Caudate nucleus (tissue), 63 donors: ENCODE measurements at places on chromosomes 12 and 14.

GRCh38 chr12:68224613-68225285, 861 bp downstream of the IL26 start:
- DNase-seq, result no peak

DNA sequence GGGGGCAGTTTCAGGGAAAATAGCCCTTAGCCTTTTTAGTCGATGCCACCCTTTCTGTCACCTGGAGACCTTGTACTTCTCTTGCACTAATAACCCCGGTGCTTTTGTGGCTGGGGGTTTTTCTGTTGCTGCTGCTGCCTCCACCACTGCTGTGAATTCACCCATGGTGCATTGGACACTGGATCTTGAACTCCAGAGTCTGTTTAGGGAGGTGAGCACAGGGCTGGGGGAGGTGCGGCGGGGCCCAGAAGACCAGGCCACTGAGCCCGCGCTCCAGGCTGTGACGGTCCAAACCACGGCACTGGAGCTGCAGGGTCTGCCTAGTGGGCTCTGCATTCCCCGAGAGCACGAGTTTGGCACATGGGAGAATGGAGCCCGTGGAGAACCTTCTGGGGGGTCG, 100.6 kb downstream of the NINJ2 start:
- no peak for DNase-seq

DNA sequence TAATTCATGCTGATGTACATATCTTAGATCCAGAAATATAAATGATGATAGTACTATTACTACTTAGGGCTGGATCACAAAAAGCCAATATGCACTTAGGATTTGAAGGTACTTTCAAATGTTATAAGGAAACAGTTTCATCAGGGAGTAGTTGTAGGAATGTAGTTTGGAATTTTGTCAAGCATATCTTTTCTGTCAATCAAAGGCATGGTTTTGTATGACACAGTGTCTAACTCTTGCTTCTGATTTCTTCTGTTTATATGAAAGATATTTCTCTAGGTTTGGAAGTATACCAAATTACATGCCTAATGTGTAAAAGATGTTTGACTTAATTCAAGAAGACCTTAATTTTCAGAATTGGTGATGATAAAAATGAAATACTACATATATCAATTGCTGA, 135.7 kb downstream of the RAD51B start:
- DNase-seq, result no peak

DNA sequence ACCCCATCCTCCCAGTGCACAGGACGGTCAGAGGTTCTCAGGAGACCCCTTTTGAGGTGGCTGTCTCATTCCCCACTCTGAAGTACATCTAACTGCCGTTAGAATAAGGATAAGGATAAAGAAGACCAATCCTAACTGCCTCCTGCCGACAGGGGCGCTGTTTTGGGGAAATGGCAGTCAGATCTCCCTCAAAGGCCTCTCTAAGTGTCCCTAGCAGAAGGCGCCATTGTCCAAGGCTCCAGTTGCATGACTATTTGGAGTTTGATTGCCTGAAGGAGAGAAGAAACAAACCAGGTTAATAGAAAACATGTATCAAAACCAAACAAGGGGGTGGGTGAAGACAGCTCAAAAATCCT, 29.1 kb upstream of the KLRB1 start:
- no peak for DNase-seq

DNA sequence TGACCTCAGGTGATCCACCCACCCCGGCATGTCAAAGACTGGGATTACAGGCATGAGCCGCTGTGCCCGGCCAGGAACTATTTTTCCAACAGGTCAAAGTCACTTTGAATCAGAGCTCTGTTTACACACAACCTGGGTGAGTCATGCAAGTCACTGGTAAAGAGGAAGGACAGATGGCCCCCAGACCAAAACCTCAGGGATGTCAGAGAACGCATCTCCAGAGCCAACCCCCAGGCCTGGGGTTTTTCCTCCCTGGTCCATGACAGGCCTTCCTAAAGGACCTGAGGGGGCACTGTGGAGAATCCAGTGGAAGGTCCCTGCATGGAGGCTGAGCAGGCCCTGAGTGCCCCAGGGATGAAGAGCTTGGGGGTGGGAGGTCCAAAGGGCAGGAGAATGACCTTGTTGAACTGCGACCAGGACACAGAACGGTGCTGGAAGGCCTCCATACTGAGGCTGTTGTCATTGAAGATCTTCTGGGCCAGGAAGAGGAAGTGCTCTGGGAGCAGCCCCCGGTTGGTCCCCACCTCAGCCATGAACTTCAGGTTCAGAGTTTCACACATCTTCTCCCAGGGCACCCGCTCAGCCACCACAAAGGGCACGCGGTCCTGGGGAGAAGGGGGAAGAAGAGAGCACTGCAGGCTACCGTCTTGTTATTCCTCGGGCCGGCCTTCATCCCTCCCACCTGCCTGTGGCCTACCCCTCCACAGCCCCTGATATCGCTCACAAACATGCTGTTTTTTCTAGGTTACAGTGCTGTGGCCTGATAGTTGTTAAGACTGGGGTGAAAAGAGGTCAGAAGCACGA, 9.1 kb downstream of the STAT6 start:
- no peak for DNase-seq

DNA sequence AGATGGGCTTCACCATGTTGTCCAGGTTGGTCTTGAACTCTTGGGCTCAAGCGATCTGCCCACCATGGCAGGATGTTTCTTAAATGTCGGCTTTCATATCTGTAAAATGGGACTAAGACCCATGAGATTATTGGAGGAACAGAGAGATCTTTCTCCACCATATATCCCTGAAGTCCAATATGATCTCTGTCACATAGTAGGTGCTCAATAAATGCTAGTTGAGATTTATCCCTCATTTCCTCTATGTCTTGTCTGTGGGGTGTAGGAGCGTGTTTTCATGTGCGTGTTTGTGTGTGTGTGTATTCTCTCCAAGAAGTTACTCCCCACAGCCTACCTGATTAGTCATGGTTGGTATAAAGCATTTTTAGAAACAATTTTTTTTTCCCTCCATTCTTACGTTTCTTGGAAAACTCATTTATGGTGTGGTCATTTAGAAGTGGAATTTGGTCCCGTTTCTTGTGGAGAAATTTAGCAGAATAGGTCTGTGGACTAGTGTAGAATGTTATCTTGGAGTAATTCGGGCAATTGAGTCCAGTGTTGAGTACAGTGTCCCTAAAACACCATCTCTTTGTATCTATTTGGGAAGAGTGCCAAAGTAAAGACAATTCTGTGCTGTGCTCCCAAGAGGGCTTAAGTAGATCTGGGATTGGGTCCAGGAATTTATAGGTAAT, 4.3 kb downstream of the STRAP start:
- no peak for DNase-seq

DNA sequence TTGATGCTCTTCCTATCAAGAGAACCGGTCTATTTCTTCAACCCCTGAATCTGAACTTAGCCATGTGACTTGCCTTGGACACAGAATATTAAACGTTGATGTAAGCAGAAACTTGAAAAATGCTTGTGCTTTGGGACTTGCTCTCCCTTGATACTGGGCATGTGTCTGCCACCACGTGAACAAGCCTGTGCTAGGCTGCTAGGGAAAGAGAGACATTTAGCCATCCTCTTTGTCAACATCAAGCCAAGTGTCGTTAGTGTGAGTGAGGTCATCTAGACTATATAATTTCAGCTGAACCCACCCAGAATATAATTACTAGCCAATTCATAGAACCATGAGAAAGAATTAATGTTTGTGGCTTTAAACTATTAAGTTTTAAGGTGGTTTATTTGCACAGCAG, 98.2 kb upstream of the TRHDE start:
- DNase-seq, result no peak

GRCh38 chr12:68867606-68868005, 59.6 kb downstream of the MDM2 start:
- no peak for DNase-seq
